ENCODE measurements at places on chromosomes 16 and 17.

DNA sequence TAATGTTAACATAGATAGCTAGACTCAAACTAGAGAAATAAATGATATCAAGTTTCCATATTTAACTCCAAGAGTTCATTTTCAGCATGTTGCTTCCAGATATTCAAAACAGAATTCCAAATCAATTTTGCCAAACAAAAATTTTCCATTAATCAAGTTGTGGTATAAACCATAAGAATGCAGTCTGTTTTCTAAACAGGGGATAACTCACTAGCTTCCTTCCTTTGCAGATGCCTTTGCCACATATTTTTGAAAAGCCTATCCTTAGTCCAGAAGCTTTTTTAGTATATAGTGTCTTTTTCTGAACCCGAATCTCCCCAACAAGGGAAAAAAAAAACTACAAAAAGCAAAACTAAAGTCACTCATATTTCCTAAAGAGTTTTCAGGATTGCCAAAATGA, 61.5 kb downstream of the HELZ start:
- DNase-seq = no peak

- peak; percentile 90 for DNase-seq
Measured at GRCh38 chr16:30052671-30053372, 12.7 kb upstream of the ALDOA start.

- no peak for DNase-seq
Measured at GRCh38 chr17:76575570-76575969, 10.1 kb downstream of the ST6GALNAC2 start.

- DNase-seq = no peak
Measured at GRCh38 chr16:15571557-15571956, 71.4 kb downstream of the MARF1 start.

- DNase-seq = no peak
Measured at GRCh38 chr17:77352441-77352840, 211.7 kb downstream of the SEC14L1 start.

DNA sequence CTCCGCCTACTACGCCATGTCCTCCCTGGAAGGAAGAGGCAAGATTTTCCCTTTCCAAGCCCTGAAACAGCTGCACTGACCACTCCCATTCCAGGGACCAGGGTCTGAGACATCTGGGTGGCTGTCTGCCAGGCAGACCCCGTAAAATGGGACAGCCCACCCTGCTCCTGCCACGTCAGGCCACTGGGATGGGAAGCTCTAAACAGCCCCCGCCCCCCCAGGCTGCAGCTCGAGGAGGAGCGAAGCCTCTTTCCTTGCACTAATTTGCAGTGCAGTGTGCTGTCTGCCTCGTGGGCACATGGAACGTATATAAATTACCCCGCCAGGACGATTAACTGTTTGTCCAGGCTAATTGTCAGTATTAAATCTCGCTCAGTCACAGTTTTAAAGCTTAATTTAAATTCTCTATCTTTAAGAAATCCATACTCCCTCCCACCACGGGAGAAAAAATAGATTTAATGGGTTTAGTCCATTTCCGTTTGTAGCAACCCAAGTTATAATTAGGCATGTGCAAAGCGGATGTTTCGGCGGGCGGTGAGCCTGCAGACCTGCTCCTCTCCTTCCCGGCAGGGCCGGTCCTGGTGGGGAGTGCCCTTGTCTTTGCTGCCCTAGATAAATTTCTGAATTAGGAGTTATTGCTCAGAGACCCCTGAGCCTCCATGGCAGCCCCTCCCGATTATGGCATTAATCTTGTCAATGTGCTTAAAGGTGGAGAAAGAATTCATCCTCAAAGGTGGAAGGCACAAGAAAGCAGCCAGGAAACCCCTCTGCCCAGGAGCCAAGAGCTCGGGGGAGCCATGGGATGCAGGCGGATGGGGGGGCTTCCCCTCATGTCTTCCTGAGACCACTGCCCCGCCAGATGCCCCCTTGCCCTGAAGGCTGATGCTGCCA, 268.0 kb upstream of the TNRC6C start:
- no peak for DNase-seq

DNA sequence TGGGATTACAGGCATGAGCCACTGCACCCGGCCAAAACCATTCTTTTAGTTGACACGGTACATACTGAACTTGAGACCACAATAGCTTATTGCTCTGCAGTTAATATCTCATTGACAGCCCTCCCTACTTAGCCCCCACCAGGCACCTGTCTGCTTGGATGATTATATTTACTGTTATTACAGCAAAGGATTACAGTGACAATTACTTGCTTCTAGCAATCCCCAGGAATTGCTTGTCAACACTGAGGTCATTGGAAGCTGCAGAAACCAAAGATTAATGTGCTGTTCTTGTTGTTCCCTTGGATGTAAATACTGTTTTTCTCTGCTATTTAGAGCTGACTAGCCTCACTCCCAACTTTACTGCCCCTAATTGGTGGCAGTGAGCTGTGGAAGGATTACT, 211.2 kb downstream of the LGALS9B start:
- DNase-seq = no peak

DNA sequence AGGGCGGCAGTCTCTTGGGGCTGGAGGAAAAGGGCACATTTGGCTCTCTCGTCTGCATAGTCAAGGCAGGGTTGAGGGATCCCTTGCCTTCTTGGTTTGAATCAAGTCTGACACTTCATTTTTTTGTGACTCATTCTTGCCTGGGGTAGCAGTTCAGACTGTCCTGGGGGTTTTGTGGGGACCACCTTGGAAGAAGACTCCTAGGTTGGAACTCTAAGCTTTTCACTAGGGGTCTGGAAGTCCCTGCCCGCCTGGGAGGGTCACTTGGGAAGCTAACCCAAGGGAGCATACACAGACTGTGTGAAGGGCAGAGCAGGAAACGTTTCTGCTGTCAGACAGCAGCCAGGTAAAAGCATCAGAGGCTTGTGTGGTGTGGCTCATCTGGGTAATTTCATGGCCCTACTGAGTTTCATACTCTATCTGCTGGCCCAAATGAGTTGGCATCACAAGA, 11.3 kb downstream of the YPEL2 start:
- no peak for DNase-seq

DNA sequence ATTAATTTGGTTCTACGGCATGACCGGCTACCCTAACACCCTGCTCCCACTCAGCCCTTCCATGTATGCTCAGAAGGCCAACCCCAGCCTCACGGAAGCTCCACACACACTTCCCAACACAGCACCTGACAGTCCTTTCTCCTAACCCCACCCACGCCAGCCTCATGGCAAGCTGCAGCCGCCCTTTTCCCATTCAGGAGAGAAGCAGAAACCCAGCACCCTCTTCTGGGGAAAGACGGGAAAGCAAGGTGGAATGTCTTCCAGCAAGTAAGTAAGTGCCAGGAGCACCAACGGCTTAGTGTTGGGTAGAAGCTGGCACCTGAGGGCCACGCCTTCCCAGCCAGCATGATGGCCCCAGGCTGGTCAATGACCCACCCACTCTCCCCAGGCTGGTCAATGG, 32.1 kb downstream of the ABR start:
- DNase-seq = peak; percentile 59

GRCh38 chr17:68491381-68492231, 20.6 kb upstream of the PRKAR1A start:
- no peak for DNase-seq

DNA sequence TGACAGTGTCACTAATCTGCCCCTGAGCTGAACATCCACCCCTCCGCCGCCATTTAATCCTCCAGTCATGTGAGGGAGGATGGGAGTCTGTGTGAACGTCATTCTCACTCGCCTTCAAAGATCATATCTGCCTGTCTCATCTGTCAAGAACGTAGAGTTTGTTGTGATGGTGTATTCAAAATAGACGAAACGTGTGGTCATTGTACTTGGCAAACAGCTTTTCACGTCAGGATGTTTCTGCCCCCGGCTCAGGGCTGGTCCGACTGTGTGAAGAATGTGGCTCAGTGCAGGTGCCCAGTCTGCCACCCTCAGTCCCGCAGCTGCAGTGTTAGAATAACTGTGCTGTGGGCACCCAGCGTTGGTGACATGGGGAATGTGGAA, 148.0 kb downstream of the KCNJ12 start:
- no peak for DNase-seq

GRCh38 chr17:41369023-41369422, 590 bp downstream of the KRT33B start:
- DNase-seq = no peak

DNA sequence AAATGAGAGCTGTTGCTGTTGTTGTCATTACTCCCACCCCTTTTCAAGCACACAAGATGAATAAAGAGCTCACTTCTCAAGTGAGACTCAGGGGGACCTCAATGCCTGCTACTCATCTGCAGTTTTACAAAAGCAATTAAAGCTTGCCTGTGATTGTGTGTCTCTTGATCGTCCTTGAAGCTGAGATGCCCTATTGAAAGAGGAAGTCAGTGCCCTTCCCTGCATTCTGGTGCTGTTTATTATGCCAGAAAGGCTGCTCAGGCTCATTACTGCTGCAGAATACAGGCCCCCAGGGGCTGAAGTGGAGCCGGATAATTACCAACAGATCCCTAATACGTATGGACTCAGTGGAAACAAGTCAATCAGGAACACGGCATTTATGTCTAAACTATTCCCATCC, 147.2 kb downstream of the HS3ST2 start:
- no peak for DNase-seq

DNA sequence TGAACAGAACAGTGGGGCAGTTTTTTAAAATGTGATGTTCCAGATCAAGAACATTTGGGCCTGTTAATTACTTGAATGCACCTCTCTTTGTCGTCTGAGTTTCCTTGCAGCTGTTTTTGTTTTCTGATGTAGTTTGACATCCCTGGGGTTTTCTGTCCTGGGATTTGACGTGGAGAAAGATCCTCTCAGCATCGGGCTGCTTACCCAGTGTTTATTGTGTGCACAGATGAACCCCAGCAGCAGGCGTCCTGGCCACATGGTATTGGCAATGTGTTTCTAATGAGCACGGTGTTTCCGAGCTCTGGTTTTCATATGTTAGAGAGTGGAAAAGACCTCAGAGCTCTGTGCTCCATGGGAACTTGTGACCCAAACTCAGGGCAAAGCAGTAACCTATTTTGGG, 191.1 kb upstream of the IRX3 start:
- no peak for DNase-seq

DNA sequence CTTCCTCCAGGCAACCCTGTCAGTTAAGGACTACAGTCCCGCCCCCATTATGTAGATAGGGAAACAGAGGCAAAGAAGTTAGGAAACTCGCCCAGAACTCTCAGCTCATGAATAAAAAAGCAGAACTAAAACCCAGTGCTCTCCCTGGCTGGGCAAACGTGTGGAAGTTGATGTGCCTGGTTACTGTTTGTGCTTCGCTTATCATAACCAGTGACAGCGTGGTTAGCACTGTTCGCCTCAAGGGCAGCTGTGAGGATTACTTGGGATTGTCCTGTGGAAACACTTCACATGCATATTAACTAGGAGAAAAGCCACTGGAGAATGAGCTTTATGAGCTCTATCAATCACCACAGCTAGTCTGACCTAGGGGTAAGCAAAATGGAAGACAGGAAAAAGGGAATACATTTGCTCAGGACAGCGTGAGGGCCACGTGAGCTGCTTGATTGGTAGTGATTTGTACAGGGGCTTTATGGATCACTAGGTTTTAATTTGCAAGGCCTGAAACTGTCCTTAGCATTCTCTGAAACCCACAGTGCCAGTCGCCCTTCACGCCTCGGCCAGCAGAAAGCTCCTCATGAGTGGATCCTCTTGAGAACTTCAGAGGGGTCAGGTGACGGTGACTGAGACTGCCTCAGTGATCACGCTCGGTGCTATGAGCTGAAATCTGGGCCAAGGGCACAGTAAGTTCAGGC, 19.9 kb downstream of the CYB5D2 start:
- DNase-seq = no peak

GRCh38 chr17:17433000-17433703, 43.6 kb upstream of the MED9 start:
- no peak for DNase-seq

DNA sequence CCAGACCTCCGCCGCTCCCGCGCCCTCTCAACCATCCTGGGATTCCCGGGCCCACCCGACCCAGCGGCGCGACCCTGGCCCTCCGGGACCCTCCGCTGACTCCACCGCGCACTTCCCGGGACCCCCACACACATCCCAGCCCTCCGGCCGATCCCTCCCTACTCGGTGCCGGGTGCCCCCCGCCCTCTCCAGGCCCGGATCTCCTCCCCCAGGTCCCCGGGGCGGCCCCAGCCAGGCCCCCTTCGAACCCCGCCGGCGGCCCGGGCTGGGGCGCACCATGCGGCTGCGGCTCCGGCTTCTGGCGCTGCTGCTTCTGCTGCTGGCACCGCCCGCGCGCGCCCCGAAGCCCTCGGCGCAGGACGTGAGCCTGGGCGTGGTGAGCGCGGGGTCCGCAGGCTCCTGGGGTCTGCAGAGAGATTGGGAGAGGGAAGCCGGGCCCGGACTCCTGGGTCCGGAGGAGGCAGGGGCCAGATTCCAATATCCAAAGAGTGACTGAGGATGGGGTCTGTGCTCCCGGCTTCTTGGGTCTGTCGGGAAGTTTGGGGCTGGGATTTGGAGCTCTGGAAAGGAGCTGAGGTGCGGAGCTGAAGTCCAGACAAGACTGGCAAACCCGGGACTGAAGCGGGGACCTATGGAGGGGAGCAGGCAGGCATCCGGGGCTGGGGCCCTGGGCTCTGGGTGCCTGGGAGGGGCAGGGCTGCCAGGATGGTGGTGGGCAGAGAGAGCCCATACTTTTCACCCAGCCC, 453 bp downstream of the MMP25 start:
- no peak for DNase-seq

DNA sequence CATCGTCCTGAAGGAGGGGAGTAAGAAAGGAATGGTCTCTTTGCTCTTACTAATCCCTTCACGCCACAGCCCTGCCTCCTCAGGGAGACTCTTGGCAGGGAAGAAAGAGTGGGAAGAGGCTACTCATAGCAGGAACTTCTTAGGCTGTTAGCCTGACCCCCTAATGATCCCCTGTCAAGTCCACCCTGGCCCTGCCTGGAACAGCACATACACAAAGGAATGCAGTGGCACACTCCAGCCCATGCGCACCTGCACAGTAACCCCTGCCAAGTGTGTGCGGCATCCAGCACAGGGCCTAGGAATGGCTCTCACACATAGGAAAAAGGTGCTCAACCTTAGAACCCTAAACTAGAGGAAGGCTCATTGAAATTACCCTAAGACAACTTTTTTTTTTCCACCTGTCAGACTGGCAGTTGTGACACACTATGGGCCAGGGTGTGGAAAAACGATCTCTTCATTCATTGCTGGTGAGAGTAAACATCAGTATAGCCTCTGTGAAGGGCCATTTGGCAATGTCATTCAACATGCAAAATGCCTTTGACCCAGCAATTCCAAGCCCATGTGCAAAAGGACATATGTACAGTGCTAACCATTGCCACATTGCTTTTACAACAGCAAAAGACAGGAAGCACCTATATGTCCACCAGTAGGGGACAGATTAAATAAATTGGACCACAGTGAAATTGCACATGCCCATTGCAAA, 50.1 kb downstream of the PIMREG start:
- no peak for DNase-seq

- no peak for DNase-seq
Measured at GRCh38 chr16:51716195-51716594, 565.1 kb upstream of the SALL1 start.

- no peak for DNase-seq
Measured at GRCh38 chr16:85986931-85987749, 88.2 kb downstream of the IRF8 start.

Measured in NCI-H1092 (cell line).